Ecto neural progenitor cell (in vitro differentiated cells): ENCODE measurements at places on chromosomes 6 and 20.

GRCh38 chr20:51327251-51327841 is 215.2 kb downstream of the NFATC2 start:
- DNase-seq: no peak

DNA sequence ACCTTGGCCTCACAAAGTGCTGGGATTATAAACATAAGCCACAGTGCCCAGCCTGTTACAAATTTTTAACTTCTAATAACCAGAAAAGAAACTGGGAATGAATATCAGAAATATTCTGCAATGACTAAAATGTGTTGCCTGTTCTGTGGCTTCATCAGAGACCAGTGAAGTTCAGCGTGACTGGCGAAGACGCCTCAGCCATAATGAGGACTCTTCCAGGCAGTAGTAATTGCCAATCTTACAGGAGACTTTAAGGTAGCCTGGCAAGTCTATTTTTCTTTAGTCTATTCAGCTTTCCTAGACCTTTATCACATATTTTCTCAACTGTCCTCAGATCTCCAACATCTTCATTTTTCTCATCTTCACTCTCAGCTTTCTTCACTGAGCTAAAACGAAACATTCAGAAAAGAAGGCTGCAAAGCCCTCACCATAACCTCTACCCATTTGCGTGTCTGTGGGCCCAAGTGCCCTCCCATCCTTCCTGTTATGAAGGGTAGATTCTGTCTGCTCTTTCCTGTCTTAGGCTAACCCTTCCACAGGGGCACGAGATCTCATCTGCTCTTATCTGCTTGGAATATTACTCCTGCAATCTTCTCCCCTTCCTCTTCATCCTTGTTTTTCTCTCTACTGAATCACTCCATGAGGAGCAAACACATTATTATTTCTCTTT is 42.0 kb upstream of the OLIG3 start:
- DNase-seq: no peak

GRCh38 chr6:113365191-113365590 is 492.0 kb upstream of the MARCKS start:
- DNase-seq: no peak

DNA sequence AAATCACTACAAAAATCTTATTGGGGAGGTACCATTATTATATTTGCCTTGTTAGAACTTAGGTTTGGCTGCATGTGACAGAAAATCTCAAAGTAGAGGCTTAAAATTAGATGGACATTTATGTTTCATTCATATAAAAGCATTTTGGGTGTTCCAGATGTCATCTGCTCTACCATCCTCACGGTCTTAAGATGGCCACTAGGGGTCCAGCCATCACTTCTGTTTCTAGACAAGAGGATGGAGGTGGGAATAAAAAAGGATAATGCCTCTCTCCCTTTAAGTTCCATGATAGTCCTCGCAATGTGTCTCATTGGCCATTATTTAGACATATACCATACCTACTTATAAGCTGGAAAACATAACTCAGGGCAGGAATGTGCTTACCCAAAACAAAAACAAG is 929.5 kb downstream of the KIF16B start:
- DNase-seq: no peak

DNA sequence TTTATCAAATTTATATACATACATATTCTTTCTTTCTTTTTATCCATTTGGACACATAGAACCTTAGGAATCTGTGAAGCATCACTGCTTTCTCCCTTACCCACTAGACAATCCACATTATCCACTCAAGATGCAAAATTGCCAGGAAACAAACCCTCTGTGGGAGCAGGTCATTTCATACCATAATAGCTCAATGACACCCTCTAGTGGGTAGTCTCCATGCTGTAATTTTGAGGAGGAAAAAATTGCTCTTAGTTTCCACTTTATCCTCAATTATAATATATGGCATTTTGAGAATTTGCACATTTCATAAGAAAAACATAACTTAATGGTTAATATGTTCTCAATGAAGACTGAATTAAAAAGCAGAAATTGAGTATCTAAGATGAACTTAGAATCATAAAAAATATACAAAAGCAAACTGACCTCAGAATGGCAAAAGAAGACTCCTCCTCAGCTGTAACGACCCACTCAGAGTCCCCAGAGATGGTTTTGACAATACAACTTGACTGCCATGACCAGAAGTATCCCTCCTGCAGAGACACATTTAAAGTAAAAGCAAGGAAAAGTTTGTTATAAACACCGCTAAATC is 164.1 kb downstream of the FRK start:
- DNase-seq: no peak

DNA sequence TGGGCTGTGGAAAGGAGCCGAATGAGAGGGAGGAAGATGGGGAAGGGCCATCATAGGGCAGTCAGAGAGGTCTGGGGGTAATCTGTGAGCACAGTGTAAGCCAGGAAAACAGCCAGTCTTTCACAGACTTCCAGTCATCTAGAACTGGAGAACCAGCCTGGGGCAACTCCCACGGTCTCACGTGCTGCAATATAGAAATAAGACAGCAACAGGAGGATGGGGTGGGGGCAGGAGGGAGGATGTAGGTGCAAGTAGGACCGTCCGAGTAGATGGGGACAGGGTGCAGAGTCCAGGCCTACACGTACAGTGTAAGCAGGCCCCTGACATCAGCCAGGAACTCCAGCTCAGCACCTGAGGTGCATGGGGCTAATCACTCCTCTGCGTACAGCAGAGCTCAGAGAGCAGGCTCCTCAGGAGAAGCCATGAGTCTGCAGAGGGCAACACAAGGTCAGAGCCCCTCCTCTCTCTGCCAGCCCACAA is 58.2 kb upstream of the TNFAIP3 start:
- no peak for DNase-seq
